ENCODE measurements at places on chromosomes 3 and 15. TPM values are rescaled to one million over a fixed set of nuclear protein-coding genes. Genes with fewer than 3 reads are reported as not detected.

MORF4L1 gene
- 208 TPM for total RNA-seq

TNFSF10 gene
- total RNA-seq: 25.8 TPM

ADCY5 gene
- not detected for total RNA-seq

UBAP1L gene
- 15.1 TPM for total RNA-seq

ATP13A5 gene
- total RNA-seq: not detected

HTR3E gene
- not detected for total RNA-seq

UCN2 gene
- not detected for total RNA-seq

MKRN3 gene
- total RNA-seq: 2.0 TPM

DOCK3 gene
- 2.8 TPM for total RNA-seq

EOMES gene
- 6.3 TPM for total RNA-seq

ARGFX gene
- total RNA-seq: not detected

SIDT1 gene
- total RNA-seq: 74.2 TPM

AADACL2 gene
- not detected for total RNA-seq

IL5RA gene
- total RNA-seq: 0.73 TPM

SLC9C1 gene
- total RNA-seq: not detected

SLC6A1 gene
- 0.16 TPM for total RNA-seq

APEH gene
- 158 TPM for total RNA-seq

TRIM59 gene
- 17.7 TPM for total RNA-seq

GRAMD2A gene
- not detected for total RNA-seq

ASB14 gene
- total RNA-seq: not detected

RTP1 gene
- not detected for total RNA-seq

ATP13A4 gene
- total RNA-seq: 1.9 TPM

SLC22A14 gene
- 0.10 TPM for total RNA-seq
